ENCODE measurements at places on chromosomes 6 and 20.

DNA sequence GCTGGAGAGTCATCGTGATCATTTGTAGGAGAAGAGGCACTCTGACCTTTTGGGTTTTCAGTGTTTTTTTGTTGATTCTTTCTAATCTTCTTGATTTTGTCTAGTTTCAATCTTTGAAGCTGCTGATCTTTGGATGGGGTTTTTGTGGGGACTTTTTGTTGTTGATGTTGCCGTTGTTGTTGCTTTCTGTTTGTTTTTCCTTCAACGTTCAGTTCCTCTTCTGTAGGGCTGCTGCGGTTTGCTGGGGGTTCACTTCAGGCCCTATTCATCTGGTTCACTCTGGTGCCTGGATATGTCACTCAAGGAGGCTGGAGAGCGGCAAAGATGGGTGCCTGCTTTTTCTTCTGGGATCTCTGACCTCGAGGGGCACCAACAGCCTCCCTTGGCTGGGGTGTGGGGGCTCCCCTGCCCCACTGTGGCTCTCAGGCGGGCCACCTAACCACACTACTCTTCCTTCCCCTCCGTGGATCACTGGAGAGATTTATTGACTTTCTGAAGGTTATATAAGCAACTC lies 21.5 kb upstream of the TMEM244 start:
- DNase-seq = no peak

DNA sequence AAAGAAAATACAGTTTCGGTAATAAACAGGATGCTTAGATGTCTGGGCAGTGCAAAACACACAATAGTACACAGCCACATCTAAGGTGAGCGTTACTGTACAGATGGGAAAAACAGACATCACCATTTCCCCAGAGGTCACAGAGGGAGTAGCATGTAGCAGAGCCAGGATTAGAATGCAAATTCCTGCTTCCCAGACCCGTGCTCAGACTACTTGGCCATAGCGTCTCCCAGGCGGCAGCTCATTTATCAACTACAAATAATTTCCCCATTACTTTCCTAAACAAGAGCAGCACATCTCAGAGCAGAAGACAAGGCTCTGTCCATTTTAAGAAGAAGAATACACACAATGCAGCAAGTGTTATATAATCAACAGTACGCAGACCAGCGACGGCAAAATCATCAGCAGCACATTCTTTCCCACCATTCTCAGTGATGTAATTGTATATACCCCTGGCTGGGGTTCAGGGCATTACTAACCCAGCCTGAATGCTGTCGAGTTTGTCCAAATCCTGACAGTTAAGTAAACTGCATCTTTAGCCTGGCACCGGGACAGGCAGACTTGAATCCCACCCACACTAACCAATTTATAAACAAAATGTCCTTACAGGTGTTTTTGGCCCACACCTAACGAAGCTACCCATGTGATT lies 61.9 kb downstream of the CNKSR3 start:
- no peak for DNase-seq

DNA sequence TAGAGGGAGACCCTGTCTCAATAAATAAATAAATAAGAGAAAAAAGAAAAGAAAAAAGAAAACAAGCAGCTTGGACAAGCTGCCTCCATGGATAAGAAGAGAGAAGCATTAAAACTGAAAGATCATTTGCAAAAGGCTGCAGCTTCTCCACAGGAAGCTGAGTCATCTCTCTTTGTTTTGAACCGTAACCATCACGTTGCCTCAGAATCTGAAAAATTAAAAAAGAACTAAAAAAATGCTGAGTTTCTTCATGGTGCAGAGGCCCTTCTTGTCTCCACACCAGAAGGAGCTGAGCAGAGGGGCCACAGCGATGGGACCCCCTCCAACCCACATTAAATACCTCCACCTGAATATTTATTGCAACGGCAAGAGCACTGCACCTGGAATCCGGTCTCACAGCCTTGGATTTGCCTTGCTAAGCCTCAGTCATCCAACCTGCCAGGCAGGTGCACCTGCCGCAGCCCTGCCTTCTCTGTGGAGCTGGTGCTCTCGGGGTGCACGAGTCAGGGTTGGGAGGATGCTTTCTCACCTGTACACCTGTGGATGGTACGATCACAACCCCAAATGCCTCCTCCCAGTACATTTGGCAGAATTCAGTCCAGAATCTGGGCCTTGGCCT lies 28.1 kb downstream of the TOX2 start:
- no peak for DNase-seq

- DNase-seq = no peak
Measured at GRCh38 chr6:33746036-33746600, 587 bp downstream of the IP6K3 start.
